Breast epithelium (tissue), 4 donors: ENCODE measurements at places on chromosomes 5 and 9.

- no peak for DNase-seq
- peaks cover 7% of the 10 kb centered on the region for H3K4me1 ChIP-seq
- no peak overlapping the region for H3K4me3 ChIP-seq
- H3K27me3 ChIP-seq, result no peaks in the 10 kb centered on the region
Observed at GRCh38 chr9:27341545-27342294, 44.8 kb upstream of the EQTN start.

DNA sequence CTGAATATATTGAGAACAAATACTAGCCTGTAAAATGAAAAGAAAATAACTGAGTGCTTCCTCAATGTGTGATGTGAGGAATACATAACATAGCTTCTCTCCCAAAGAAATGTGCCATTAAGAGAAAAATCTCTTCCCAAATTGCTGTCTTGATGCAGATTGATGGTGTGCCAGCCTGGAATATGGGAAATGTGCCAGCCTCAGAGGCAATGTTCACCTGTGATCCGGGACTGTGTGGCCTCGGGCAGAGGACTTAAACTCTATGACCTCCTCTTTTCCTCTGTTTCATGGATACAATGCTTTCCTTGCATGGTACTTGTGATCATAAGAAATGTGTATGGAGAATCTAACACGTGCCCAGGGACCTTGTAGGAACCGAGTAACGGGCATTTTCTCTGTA lies 370.9 kb downstream of the DIRAS2 start:
- H3K4me1 ChIP-seq, result no peaks in the 10 kb centered on the region
- DNase-seq, result no peak
- no peak overlapping the region for H3K4me3 ChIP-seq

DNA sequence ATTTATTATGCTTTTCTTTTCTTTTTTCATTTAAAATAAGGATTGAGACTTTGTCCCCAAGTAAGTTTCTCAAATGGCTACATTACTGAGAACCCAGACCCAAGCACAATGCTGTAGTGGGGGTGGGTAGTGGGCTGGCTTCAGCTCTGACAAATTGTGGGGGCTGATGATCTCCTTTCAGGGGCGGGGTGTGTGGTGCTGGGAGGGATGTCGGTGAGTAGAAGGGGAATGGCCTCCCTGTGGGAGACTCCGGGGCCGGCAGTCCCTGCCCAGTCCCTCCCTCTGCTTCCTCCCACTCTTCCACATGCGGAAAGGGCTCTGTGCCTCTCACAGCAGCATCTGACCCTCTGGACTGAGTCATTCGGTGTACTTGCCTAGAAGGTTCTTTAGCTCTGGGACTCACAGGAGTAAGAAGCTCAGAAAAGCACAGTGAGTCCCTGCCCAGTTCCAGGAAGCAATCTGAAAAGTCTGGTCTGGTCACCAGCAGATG lies 14.3 kb downstream of the CD180 start:
- H3K27me3 ChIP-seq, result no peaks in the 10 kb centered on the region
- no peaks in the 10 kb centered on the region for H3K36me3 ChIP-seq
- peak overlapping the region; percentile 87 for H3K27ac ChIP-seq
- H3K4me3 ChIP-seq, result peak overlapping the region; percentile 46
- peak; percentile 66 for DNase-seq

GRCh38 chr9:109110329-109111021 lies 9.3 kb downstream of the TMEM245 start:
- peak overlapping the region; percentile 9 for H3K27ac ChIP-seq
- H3K4me3 ChIP-seq, result no peak overlapping the region
- DNase-seq, result no peak
- no peaks in the 10 kb centered on the region for H3K36me3 ChIP-seq
- no peaks in the 10 kb centered on the region for H3K27me3 ChIP-seq

DNA sequence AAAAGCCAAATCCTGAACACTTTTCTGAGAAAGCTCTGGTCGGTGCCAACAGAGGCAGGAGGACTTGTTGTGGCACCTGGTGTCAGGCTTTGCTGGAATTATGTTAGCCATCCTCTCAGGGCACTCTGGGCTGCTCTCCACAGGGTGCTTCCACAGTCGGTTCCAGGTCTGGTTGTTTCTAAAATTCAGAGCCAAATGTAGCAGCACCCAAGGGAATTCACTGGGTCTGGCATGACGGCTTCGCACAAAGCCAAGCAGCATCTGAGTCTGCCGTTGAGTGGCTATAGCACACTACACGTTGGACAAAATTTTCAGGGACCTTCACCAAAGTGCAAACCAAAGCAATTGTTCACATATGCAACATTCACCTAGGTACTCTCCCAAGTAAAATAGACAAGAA lies 110.2 kb downstream of the PJA2 start:
- no peaks in the 10 kb centered on the region for H3K27me3 ChIP-seq
- no peak overlapping the region for H3K27ac ChIP-seq
- no peaks in the 10 kb centered on the region for H3K4me1 ChIP-seq
- DNase-seq, result no peak
- H3K36me3 ChIP-seq, result no peaks in the 10 kb centered on the region
